Upper lobe of right lung (tissue), 1 donor: ENCODE measurements at places on chromosomes 12 and 14. TPM values are rescaled to one million over a fixed set of nuclear protein-coding genes. Genes with fewer than 3 reads are reported as not detected.
A peak's percentile ranks its signal among the peaks of the same experiment; 100 is the strongest.

Gene SMOC1
- total RNA-seq, result 1.1 TPM

Gene GLT8D2
- 9.1 TPM for total RNA-seq

Gene SLC5A8
- total RNA-seq, result 2.8 TPM

Gene IL22
- not detected for total RNA-seq

DNA sequence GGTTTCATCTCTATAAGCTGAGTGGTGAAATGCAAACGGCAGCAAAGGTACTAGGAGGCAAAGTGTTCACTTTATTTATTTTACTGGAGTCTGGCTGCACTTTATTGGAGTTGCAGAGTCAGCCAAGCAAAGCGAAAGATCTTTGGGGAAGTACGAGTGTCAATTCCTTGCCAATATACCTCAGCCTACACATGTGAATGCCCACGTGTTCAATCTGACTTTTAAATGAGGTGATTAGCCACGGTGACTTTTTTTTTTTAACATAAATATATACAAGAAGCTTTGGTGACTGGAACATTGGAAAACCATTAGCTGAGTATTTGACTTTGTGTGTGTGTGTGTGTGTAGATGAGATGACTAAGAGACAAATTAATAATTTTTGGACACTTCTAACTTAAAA lies 178.8 kb downstream of the NTS start:
- H3K27ac ChIP-seq, result no peak overlapping the region
- no peaks in the 10 kb centered on the region for H3K4me1 ChIP-seq
- no peaks in the 10 kb centered on the region for H3K36me3 ChIP-seq
- H3K4me3 ChIP-seq, result no peak overlapping the region
- no peak for DNase-seq
- H3K27me3 ChIP-seq, result no peaks in the 10 kb centered on the region

DNA sequence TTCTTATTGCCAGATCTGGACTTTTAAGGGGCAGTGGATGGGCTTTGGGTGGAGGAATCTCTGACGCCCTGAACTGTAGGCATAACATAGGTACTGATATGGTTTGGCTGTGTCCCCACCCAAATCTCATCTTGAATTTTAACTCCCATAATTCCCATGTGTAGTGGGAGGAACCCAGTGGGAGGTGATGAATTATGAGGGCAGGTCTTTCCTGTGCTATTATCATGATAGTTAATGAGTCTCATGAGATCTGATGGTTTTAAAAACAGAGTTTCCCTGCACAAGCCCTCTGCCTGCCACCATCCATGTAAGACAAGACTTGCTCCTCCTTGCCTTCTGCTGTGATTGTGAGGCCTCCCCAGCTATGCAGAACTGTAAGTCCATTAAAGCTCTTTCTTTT lies 160.0 kb upstream of the CRY1 start:
- DNase-seq, result no peak
- H3K27ac ChIP-seq, result no peak overlapping the region
- no peaks in the 10 kb centered on the region for H3K36me3 ChIP-seq

- no peak overlapping the region for H3K27ac ChIP-seq
- no peak for DNase-seq
- no peaks in the 10 kb centered on the region for H3K27me3 ChIP-seq
- H3K4me1 ChIP-seq, result no peaks in the 10 kb centered on the region
- H3K4me3 ChIP-seq, result no peak overlapping the region
- H3K36me3 ChIP-seq, result no peaks in the 10 kb centered on the region
Measured at GRCh38 chr14:94461526-94462218, 9.1 kb upstream of the SERPINA11 start.

DNA sequence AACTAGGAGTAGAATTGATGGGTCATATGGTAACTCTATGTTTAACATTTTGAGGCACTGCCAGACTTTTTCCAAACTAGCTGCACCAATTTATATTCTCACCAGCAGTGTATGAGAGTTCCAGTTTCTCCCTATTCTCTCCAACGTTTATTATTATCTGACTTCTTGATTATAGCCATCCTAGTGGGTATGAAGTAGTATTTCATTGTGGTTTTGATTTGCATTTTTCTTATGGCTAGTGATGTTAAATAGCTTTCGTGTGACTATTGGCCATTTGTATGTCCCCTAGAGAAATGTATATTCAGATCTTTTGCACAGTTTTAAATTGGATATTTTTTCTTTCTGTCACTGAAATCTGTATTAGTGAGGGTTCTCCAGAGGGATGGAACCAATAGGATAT lies 37.8 kb downstream of the HELB start:
- no peak for DNase-seq
- H3K36me3 ChIP-seq, result peaks cover 17% of the 10 kb centered on the region
- H3K4me1 ChIP-seq, result no peaks in the 10 kb centered on the region
- H3K4me3 ChIP-seq, result no peak overlapping the region
- H3K27ac ChIP-seq, result no peak overlapping the region

GRCh38 chr12:23564451-23565152 lies 384.9 kb downstream of the SOX5 start:
- H3K27me3 ChIP-seq, result no peaks in the 10 kb centered on the region
- H3K4me1 ChIP-seq, result no peaks in the 10 kb centered on the region
- H3K36me3 ChIP-seq, result no peaks in the 10 kb centered on the region
- H3K4me3 ChIP-seq, result no peak overlapping the region

DNA sequence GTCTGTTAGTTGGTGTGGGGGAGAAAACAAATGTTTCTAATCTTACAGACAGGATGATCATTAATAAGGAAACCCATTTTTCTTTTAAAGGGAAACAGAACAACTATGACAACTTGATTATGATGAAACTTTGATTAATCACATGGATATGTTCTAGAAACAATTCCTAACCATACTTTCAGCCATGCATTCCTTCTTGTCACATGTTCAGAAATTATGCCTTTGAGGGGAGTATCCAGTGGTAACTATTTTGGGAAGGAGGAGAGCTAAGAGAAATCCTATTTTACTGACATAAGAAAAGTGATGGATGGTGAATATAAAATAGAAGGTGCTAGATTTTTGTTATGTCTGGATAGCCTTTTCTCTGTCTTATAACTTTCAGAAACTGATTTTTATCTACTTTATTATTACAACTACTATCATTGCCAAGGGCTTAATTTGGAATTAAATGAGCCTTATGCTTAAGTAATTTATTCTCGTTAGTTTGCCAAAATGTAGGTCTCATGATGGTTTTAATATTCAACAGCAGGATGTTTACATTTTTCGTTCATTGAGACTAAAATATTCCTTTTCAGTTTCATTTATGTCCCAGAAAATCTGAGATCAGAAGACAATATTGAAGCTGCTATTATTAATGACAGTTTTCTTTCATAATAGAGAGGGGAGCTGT lies 200.1 kb downstream of the TMTC2 start:
- no peaks in the 10 kb centered on the region for H3K27me3 ChIP-seq
- H3K36me3 ChIP-seq, result no peaks in the 10 kb centered on the region
- H3K27ac ChIP-seq, result no peak overlapping the region
- no peak for DNase-seq

DNA sequence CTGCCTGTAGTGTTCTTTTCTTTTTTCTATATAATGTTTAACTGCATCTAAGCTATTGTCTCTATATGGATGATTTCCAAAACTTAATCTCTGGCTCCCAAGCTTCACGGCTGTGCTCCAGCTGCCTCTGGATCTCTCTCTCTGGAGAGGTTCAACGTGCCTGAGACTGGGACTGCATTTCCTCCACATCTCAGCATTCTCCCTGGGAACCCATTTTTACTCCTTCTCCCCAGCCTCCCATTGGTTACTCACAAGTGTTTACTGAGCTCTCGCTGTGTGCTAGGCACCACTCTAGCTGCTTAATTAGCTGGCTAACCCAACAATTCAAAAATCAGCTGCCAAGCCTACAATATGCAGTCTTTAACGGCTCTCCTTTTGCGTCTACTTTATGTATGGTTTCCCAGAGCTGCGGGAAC lies 34.7 kb downstream of the FBXL14 start:
- H3K27me3 ChIP-seq, result no peaks in the 10 kb centered on the region
- no peaks in the 10 kb centered on the region for H3K4me1 ChIP-seq
- no peak for DNase-seq
- H3K4me3 ChIP-seq, result no peak overlapping the region

GRCh38 chr12:67475725-67476124 lies 172.8 kb upstream of the DYRK2 start:
- no peak overlapping the region for H3K27ac ChIP-seq
- no peak overlapping the region for H3K4me3 ChIP-seq
- DNase-seq, result no peak
- H3K4me1 ChIP-seq, result no peaks in the 10 kb centered on the region
- no peaks in the 10 kb centered on the region for H3K27me3 ChIP-seq

DNA sequence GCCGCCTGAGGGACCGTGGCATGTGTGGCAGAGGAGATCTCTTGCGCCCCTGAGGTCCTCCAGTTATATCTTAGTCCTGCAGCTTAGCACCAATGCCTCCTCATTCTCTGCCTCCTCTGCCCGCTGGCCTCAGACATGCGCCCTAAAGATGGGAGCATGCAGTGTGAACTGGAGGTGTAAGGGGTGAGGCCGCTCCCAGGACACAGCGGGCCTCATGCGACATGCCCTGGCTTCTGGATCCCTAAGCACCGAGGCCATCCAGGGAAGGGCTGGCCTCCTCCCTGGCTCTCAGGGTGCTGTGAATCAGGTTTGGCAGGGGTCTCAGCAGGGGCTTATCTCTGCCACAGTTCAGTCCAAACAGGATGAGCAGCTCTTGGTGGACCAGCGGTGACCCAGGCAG lies 86.9 kb downstream of the CACNA1C start:
- no peak for DNase-seq
- no peak overlapping the region for H3K4me3 ChIP-seq
- H3K27me3 ChIP-seq, result no peaks in the 10 kb centered on the region
- no peak overlapping the region for H3K27ac ChIP-seq
- no peaks in the 10 kb centered on the region for H3K4me1 ChIP-seq

- H3K4me3 ChIP-seq, result no peak overlapping the region
- peaks cover 31% of the 10 kb centered on the region for H3K27me3 ChIP-seq
- H3K36me3 ChIP-seq, result no peaks in the 10 kb centered on the region
- no peak overlapping the region for H3K27ac ChIP-seq
Measured at GRCh38 chr12:132275110-132275531, 54.3 kb downstream of the GALNT9 start.

DNA sequence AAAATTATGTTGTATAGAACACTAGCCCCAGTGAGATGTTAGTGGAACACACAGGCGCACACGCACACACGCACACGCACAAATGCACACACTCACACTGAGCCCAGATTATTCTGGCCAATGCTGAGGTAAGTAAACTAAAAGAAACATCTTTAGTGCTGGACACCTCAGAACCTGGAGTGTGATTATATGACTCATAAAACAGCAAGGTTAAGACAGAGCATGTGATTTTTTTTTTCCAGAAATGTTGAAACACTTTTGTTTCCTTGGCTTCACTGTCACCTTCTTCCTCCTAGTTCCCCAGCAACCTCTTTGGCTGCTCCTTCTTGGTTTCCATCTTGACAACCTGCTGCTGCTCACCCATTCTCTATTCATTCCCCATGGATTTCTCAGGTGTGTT lies 141.0 kb upstream of the ALG10B start:
- no peaks in the 10 kb centered on the region for H3K36me3 ChIP-seq
- DNase-seq, result no peak
- no peaks in the 10 kb centered on the region for H3K27me3 ChIP-seq
- H3K4me3 ChIP-seq, result no peak overlapping the region
- no peak overlapping the region for H3K27ac ChIP-seq
- H3K4me1 ChIP-seq, result no peaks in the 10 kb centered on the region

- H3K27ac ChIP-seq, result peak overlapping the region; percentile 78
- no peak overlapping the region for H3K4me3 ChIP-seq
- H3K4me1 ChIP-seq, result peaks cover 43% of the 10 kb centered on the region
Measured at GRCh38 chr12:92030618-92031017, 115.0 kb downstream of the BTG1 start.

DNA sequence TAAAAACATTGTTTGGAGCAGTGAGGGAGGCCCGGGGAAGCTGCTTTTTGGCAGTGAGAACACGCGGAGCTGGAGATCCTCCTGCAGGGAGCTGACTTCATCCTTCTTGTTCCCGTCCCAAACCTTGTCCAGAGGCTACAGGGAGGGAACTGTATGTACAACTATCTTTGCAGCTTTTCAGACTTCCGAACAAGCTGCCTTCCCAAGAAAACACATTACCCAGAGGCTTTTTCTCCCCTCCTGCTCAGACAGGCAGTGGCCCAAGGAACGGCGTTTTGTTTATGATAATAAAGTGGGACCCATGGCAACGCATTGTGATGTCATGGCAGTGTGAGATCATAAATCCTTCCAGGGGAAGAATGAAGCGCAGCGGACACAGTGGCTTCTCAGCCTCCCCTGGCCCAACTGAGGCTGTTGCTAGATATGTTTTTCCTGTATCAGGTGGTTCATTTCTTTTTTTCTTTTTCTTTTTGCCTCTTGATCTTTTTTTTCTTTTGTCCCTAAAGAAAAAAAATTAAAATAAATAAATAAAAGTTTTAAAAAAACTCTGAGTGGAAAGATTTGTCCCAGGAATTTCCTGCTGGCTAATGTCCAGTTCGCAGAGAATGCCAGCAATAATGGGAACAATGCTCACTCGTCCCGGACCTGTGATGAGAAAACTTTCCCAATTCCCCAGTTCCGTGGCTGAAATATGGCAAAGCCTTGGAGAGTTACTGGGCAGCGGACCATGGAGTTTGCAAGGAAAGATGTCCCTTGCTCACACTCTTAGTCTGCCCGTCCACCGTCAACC lies 103.4 kb upstream of the MAP1LC3B2 start:
- peak overlapping the region; percentile 80 for H3K27ac ChIP-seq
- DNase-seq, result no peak
- H3K4me3 ChIP-seq, result no peak overlapping the region
- peaks cover 16% of the 10 kb centered on the region for H3K4me1 ChIP-seq
- no peaks in the 10 kb centered on the region for H3K36me3 ChIP-seq
- H3K27me3 ChIP-seq, result no peaks in the 10 kb centered on the region

GRCh38 chr14:50225067-50225973 lies 6.1 kb downstream of the SOS2 start:
- H3K4me3 ChIP-seq, result no peak overlapping the region
- no peak for DNase-seq
- no peak overlapping the region for H3K27ac ChIP-seq
- H3K27me3 ChIP-seq, result no peaks in the 10 kb centered on the region
- H3K36me3 ChIP-seq, result no peaks in the 10 kb centered on the region
- peaks cover 39% of the 10 kb centered on the region for H3K4me1 ChIP-seq
